ENCODE measurements at places on chromosomes 7 and 10.

DNA sequence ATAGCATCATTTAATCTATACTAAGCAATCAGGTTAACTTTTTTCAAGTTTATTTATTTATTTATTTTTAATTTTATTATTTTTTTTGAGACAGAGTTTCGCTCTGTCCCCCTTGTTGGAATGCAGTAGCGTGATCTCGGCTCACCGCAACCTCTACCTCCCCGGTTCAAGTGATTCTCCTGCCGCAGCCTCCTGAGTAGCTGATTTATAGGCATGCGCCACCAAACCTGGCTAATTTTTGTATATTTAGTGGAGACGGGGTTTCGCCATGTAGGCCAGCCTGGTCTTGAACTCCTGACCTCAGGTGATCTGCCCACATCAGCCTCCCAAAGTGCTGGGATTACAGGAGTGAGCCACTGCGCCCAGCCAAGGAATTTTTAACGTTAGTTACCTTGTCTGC is 635 bp upstream of the MYPN start:
- no peak for DNase-seq

DNA sequence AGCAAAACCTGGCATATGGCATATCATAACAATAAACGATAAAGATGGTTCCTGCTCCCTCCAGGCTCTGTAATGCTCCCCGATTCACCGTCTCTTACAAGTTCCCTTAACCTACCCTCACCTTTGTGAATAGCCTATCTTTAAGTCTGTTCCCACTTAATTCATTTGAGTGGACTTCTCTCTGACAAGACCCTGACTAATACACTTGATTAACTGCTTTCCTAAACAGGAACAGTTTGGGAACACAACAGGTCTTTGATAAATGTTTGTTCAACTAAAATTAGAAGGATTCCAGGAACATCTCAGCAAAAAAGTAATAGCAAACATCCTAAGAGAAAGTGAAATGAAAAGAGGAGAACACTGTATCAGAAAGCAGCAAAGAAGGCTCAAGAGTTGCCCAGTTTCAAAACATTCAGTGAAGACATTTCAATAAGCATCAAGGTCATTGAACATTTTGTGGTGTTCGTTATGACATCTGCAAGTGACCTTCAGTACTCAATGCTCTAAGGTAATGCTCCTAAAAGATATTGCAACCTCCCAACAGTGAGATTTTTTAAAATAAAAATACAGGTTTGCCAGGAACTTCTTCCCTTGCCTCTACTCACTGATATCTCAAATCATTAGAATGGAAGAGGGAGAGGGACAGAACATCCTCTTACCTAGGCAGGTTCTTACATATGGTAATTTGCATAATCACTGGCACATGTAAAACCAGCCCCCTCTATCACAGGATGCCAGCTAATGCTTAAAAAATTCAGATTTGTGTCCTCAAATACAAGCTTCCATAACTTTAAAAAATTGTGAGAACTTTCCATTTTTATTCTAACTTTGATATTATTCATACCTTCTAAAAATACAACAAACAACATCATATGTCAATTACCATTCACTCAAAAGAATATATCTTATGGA is 11.4 kb upstream of the ARHGAP12 start:
- DNase-seq = no peak

GRCh38 chr7:13106513-13106912 is 419.1 kb downstream of the ARL4A start:
- DNase-seq = no peak

DNA sequence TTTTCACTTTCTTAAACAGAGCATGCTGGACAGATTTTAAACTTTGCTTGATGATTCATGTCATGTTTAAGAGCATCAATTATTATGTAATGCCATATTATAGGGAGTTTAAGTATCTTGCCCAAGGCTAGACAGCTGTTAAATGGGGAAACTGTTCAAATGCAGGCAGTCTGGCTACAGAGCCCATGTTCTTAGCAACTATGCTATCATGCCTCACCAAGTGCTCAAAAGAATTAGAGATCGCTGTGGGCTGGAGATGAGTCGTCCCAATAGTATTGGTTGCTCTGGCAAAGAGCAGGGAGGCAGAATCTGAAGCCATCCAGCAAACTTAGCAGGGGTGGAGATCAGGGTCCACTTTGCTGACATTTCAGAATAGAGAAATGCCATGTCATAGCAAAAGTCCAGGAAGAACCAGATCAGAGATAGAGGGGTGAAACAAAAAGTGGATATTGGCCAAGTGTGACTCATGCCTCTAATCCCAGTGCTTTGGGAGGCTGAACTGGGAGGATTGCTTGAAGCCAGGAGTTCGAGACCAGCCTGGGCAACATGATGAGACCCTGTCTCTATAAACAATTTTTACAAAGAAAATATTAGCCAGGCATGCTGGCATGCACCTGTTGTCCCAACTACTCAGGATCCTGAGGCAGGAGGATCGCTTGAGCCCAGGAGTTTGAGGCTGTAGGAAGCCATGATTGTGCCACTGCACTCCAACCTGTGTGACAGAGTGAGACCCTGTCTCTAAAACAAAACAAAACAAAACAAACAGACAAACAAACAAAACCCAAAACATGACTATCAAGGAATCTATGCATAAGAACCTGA is 57.8 kb downstream of the BAMBI start:
- peak; percentile 82 for DNase-seq

- DNase-seq = no peak
Observed at GRCh38 chr10:52283174-52283573, 30.9 kb upstream of the DKK1 start.

GRCh38 chr7:157427811-157428553 is 91.2 kb downstream of the DNAJB6 start:
- no peak for DNase-seq

GRCh38 chr7:16299853-16300252 is 121.5 kb downstream of the CRPPA start:
- no peak for DNase-seq

DNA sequence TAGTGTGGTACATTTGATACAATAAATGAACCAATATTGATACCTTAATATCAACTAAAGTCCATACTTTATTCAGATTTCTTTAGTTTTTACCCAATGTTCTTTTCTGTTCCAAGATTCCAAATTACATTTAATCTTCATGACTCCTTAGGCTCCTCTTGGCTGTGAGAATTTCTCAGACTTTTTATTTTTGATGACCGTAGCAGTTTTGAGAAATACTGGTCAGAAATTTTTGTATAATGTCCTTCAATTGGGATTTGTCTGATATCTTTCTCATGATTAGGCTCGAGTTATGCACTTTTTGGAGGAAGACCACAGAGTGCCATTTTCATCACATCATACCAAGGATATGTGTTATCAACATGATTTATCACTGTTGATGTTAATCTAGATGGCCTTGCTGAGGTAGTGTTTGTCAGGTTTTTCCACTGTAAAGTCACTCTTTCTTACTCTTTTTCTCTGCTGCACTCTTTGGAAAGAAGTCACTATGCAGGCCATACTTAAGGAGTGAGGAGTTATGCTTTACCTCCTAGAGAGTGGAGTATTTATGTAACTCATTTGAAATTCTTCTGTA is 12.9 kb upstream of the ENTPD1 start:
- DNase-seq = no peak

DNA sequence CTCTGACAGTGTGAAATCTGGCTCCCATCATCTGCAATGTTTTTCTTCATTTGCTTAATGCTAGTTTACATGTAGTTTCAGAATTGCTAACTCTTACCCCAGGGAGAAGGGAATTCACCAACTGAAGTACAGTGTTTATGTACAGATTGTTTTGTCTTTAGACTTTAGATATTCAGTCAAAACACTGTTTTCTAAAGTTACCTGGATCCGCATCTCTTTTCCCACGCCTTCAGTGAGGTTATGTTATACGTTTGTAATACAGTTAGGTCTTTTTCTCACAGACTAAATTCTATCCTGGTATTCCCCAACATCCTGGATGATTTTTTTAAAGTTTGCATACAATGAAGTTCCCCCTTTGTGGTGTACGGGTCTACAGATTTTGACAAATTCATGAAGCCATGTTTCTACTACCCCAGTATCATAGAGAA is 3.2 kb upstream of the LYZL1 start:
- no peak for DNase-seq

DNA sequence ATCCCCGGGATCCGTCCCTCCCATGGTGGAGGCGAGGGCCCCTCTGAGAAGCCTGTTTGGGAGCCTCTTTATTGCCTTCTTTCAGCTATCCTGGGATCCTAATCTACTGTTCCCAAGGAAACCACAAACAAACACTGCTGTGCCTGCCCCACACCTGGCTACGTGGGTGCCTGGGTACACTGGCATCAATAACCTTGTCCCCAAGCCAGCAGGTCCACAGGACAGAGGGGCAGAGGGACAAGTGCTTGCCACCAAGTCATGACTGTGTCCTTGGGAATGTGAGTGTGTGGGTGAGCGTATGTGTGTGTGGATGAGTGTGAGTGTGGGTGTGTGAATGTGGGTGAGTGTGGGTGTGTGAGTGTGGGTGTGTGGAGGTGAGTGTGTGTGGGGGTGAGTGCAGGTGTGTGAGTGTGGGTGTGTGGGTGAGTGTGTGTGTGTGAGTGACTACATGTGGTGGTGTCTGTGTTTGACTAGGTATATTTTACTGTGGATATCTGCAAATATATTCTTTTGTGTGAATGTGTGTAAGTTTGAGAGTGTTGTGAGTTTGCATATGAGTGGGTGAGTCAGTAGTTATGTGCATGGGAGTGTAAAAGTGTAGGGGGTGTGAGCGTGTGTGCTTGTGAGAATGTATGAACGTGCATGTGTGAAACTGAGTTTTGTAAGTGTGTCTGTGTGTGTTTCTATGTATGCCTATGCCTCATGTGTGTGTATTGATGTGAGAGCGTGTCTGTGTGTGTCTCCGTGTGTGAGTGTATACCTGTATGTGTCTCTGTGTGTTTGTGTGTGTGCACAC is 96.1 kb downstream of the TNS3 start:
- no peak for DNase-seq

DNA sequence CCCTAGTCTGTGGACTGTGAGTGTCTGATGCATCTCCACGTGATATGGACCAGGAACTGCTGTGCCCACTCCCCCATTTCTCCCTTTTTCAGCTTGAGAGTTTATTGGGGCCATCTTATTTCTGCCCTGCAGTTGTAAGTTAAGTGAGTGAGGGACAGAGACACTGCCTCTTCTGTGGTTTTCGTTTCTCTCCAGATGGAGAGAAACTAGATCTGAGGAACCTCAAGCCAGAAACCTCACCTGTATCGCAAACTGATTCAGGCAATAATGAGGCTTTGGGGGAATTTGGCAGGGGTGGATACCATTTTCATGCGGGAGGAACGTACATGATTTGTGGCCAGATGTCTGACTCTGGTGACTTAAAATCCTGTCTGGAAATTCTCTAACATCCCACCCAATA is 641.7 kb downstream of the TNS3 start:
- no peak for DNase-seq

- no peak for DNase-seq
Observed at GRCh38 chr7:17557251-17557671, 258.8 kb downstream of the AHR start.

DNA sequence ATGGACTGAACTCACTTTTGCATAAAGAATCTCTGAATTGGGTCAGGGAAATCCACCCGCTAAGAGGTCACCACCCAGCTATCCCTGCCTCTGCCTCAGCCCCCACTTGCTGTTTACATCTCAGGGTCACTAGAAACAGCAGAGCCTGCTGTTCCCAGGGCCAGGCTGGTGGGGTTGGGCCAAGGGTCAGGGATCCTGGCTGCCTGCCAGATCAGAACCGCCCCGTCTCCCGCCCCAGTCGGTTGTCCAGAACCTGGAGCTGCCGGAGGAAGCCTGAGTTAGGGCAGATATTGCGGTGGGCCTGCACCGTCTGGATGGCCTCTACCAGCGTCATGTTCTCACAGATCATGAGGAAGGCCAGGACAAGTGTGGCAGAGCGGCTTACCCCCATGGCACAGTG is 17.0 kb upstream of the SAMD8 start:
- DNase-seq = no peak

GRCh38 chr7:147869456-147869855 is 721.1 kb upstream of the C7orf33 start:
- DNase-seq = no peak

- no peak for DNase-seq
Observed at GRCh38 chr10:107214261-107214660, 49.8 kb upstream of the SORCS1 start.

GRCh38 chr10:79201706-79202105 is 132.9 kb downstream of the ZMIZ1 start:
- no peak for DNase-seq
